ENCODE measurements at places on chromosomes 12 and 14.

GRCh38 chr12:104354167-104354867, 50.8 kb downstream of the EID3 start:
- DNase-seq, result peak; percentile 27

DNA sequence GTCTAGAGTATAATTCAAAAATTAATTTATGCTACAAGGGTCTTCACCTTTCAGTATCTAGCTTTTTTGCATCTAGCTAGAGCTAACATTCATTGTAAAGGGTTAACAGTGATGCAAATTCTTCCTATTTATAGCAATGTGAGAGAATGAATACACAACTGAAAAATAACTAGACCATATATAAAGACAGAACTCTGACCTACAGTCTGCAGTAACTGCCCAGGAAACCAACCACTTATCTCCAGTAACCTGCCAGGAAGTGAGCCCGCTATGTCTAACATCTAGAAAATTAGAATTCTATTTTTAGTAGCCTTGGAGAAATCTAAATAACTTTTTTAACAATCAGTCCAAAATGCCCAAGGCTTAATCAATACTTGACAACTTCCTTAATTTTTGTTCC, 1021.9 kb downstream of the LRFN5 start:
- DNase-seq, result no peak

DNA sequence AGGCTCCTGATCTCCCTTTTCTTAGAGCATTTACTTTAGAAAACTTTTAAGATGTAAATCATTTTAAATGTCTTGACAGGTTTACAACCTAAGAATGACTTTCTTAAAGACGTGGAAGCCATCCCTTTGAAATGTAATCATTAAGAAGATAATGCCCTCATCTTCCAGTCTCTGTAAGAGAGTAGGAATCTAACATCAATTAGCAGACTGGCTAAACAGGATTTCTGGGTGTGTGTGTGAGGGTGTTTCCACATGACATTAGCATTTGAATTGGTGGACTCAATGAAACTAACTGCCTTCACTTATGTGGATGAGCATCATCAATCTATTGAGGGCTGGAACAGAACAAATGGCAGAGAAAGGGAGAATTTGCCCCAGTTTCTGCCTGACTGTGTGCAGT, 329.5 kb downstream of the RPL10L start:
- no peak for DNase-seq

DNA sequence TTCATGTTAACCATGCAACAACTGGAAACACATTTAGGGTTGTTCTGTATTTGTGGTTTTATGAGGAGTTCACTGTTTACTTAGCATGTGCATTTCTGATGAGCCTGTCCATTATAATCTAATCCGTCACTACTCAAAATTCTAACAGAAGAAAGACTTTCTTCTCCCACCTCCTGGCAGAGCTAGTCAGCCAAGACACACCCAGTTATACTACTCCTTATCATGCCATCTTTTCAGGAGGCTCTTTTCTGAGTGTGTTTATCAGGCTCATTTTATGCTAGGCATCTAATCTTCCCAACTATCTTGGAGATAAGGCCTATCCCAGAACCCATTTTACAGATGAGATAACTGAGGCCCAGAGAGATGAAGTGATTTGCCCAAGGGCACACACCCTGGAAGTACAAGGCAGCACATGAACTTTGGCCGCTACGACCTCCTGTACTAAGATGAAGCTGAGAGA, 10.4 kb upstream of the MED13L start:
- DNase-seq, result no peak

DNA sequence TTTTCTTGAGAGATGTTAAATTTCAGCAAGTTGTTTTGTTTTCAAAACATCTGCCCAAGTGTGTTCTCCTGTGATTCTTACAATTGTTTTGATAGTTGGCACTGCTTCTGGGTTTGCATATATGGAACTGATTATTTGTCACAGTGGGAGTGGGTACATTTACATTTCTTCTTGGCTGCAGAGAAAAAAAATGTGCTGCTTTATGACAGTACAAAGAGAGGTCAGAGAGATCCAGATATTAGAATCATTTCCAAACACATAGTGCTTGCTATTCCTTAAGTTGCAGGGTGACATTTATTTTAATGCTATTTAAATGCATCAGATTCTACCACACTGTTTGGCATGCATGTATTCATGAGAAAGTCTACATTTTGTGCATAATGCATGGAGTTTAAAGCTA, 303.5 kb upstream of the MDGA2 start:
- no peak for DNase-seq

GRCh38 chr12:11854011-11854499, 204.6 kb downstream of the ETV6 start:
- DNase-seq, result no peak

DNA sequence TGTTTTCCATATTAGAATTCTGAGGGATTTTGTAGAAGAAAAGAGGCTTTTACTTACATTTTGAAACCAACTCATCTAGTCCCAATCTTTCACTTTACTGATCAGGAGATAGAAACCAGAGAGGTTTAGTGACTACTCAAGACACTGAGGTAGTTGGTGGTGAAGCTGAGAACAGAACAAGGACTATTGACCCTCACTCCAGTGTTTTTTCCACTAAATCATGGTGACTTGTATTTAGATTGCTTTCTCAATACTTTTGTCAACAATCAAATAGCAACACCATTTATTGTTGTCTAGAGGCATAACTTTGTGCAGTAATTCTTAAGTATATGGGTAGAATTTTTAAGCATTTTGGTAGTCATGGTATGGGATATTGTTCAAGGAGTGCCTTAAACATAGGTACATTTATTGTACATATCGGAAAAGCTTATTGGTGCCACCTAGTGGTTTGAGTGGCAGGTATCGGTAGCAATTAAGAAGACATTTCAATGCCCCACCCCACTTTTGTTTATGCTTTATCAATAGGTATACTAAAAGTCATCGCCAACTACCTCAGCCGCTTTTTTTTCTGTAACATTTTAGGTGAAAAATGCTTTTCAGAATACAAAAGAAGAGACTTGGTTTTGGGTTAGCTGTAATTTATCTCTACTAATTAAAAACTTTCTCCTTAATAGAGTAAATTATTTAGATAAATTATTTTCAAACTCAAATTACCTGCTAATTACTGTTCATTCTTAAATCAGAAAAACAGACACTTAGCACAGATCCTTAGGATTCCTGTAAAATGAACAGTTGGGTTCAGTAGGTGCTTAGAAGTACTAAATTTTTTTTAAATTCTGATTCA, 47.3 kb upstream of the PAWR start:
- no peak for DNase-seq

DNA sequence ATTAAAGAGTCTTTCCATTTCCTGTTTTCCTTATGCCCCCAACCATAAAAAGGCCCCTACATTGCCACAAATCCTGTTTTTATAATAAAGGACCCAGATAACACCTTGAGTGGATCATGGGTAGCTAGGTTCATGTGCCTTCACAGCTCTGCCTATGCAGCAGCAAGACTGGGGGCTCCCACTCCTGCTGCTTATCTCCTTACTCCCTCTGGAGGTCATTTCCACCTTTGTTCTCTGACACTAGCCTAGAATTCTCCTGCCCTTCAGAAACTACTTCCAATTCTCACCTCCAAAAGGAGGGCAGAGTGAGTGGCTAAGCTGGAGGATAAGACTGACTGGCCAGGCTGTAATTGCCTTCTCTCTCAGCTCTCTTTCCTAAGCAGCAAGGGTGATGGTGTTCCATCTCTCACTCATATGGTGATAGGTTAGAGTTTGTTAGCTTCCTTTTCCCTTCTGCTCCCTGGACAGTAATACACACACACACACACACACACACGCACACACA, 20.0 kb upstream of the STAC3 start:
- DNase-seq, result no peak

DNA sequence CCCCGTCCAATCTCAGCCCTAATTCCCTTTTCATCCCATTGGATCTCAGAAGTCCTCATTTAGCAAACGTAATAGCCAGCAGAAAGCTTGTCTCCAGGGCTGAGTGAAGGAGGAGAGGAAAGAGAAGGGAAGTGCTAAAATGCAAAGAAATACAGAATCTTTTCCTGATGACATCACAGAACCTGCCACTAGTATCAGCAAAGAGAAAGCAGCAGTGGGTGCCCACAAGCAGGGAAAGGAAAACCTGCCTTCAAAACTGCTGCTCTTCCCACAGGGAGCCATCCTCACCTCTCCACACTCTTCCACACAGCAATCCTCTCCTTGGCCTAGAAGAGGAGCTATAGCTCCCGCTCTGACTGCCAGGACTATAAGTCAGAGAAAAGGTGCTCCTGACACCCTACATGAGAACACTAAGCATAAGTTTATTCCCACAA, 11.3 kb downstream of the MED13L start:
- no peak for DNase-seq

GRCh38 chr12:81819991-81820633, 61.0 kb upstream of the PPFIA2 start:
- no peak for DNase-seq

DNA sequence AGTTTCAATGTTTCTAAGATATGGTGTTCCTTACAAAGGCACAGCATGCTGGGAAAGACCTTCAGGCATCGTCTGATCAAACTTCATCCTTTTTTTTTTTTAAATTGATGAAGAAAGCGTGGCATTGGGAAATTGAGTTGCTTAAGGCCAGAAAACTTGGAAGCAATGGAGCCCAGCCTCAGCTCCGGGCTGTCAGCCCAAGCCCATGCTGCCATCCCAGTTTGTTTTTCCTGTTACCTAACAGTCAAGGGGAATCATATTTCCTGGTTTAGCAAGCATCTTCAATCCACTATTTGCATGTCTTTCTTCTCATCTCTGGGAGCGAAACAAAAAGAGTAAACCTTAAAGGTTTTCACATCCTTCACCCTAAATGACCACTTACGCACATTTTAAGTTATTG, 200.2 kb downstream of the CHST11 start:
- DNase-seq, result no peak

GRCh38 chr14:36661506-36662257, at the start of gene PAX9:
Gene PAX9 (plus strand): TSS chr14:36661860. CDS start chr14:36662090, 230 bp downstream.
- peak; percentile 89 for DNase-seq

GRCh38 chr12:40986001-40986400, 202.1 kb upstream of the PDZRN4 start:
- no peak for DNase-seq

- DNase-seq, result no peak
Observed at GRCh38 chr12:123143736-123144461, 7.0 kb downstream of the PITPNM2 start.

DNA sequence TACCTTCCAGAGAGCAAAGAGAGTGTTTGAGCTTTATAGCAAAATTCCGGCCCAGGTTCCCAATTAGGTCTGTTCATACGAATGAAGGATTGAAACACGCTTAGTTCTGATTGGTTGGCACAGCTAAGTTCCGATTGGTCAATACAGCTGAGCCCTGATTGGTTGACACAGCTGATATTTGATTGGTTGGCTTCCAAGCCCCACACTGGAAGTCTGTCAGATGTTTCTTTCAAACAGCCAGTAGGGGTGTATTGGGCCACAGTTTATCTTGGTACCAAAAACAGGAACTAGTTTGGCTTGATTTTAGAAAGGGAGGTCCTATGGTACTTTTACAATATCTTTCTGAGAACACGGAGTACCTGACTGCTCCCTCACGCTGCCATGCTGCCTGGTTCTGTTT, 93.4 kb downstream of the CAND1 start:
- DNase-seq, result no peak

GRCh38 chr14:38208618-38209562, 1.2 kb downstream of the SSTR1 start:
- no peak for DNase-seq

GRCh38 chr14:35045798-35046047, 349 bp upstream of the FAM177A1 start:
- DNase-seq, result no peak

DNA sequence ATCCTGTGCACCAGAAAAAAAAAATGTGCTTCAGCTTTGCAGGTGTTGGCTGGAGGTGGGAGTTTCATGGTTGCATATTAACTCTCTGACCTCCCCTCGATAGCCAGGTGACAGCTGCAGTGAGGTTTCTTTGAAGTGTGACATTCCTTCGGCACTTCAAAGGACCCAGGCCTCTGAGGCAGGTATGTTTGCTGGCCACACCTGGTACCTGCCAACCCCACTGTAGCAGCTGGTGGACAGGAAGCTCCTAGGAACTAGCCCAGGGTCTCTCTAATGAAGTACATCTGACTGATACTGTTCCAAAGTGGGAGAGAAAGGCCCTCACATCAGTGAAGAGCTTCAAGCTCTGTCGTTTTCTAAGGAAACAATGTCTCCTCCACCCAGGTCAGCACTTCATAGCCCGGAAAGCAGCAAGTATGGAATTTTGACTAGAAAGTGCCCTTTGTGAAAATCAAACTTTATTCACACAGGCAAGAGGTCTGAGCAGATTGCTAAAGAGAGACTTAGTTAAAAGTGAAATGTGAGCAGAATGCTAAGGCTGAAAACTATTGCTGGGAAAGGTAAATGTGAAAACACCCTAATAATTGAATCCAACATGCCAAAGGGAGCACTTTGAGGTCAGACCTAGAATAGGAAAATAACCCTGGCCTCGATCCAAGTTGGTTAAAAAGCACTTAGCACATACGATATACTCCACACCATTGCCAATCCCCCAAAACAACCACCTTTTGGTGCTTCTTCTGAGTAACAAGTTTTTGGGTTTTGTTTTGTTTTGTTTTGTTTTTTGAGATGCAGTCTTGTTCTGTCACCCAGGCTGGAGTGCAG, 71.3 kb downstream of the PHLDA1 start:
- no peak for DNase-seq

GRCh38 chr12:104752881-104753280, 205.2 kb downstream of the SLC41A2 start:
- DNase-seq, result no peak

DNA sequence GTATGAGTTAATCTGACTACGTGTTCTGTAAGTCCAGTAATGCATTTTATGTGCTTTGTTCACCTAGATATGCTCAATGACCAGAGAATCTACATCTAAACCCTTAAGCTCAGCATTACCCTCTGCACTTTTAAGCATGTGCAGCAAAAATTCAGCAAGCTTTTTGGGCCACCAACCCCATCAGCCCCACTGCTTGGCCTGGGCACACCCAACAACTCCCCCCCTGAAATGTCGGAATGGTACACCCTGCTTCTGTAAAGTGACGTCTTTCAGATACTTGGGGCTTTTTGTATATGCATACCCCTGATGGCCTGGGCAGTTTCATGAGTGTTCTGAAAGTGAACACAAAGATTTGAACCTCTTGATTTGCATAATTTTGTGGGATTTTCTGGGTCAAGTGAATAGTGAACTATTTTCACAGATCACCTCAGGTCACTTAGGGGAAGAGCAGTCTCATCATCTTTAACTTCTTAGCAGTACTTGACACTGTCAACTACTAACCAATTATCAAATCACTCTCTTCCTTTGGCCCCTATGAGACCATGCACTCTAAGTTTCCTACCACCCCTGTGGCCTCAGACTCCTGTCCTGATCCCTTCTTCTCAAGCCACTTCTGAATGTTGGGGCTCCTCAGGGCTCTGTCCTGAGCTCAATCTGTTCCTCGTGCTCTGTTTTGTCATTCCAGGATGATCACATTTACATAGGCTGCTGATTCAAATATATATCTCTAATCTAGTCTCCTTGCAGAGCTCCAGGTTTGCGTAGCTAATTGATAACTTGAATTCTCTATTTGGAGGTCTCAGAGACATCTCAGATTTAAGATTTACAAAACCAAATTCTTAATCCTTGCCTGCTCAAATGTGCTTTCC, 36.3 kb upstream of the PPM1A start:
- DNase-seq, result no peak

GRCh38 chr12:24954261-24954660, 5.4 kb upstream of the BCAT1 start:
- no peak for DNase-seq

- peak; percentile 95 for DNase-seq
Observed at GRCh38 chr12:116406529-116406928, 129.0 kb upstream of the MED13L start.

Data from vagina (tissue), 2 donors.